ENCODE measurements at places on chromosomes 16 and 17. TPM values are rescaled to one million over a fixed set of nuclear protein-coding genes. Genes with fewer than 3 reads are reported as not detected.

GRCh38 chr16:54582631-54583250 is 296.2 kb upstream of the IRX3 start:
- DNase-seq = no peak

DNA sequence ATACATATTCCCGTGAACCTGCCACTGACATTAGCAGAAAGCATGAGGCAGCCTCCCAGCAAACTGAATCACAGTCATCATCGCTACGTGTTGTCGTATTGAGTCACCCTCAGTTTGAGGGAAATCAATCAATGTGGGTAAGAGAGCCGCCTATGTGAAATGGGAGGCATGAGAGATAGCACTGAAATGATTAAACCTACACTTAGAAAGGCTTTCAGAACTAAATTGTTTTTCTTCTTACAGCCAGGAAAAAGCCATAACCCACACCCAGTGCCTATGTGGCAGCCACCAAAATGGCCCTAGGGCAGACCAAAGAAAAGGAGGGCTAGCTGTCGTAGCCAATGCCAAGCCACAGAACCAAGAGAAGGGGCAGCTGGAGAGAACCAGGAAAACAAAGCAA is 90.5 kb downstream of the ADAMTS18 start:
- DNase-seq = no peak

KCNJ18 gene
- not detected for total RNA-seq

DNA sequence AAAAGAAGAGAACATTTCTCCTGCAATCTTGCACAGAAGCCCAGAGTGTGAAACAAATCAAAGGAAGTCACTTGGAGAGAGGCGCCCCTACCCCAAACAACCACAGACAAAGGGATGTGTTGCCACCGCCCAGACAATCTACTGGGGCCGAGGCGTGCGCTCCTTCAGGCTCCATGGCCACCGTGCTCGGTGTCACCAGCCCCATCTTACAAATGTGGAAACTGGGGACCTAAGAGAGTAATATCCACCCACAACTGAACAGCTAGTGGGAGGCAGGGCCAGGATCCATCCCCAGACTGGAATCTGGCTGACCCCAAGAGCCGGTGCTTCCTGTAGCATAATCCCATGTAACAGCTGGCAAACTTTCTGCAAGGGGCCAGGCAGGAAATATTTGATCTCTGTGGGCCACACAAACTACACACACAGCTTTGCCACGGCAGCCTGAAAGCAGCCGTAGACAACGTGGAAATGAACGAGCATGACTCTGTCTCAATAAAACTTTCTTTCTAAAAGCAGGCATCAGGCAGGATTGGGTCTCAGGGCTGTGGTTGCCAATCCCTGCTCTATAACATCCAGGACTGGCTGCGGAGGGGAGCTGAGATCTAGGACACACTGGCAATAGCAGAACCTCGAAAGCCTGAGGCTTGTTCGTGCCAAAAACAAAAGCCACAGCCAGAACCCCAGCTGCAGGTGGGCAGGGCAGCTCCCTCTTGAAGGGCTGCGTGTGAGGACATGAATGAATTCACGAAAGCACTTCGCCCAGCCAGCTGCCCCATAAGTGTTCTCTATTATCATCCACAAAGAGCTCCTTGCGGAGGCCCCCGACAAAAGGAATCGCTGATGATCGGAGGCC is 26.6 kb upstream of the GINS2 start:
- no peak for DNase-seq

DNA sequence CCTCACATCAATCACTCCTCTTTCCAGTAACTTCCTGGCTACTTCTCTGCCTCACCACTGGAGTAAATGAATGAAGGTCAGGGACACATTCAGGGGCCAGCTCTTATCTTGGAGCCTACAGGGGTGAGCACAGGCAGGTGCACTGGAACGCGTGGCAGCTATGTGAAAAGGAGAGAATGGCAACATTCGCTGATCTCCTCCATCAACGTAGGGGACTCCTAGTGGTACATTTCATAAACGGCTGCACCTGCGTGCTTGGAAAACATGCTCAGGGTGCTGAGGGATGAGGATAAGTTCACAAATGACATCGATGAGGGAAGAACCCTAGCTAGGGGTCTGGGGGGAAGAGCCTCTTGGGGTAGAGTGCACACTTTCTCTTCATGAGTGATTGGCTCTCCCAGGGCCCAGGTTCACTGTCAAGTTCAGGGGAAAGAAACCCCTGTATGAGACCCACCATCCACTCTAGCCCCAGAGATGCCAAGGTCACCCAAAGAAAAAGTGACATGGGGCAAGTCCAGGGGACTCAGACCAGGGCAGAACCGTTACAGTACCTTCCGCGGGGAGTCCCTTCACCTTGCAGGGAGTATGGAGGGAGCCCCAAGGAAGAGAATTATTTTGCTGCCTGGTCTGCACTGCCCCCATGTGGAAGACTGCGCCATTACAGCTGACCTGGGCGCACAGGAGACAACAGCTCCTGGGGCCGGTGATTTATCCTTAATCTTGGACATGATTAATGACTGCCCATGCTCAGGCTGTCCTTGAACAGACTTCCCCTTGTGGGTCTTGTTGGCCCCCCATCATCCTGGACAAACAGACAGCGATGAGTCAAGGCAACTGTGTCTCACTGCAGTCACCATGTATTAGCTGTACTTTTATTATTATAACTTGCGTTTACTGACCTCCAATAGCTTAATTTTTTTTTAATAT is 30.1 kb downstream of the VAC14 start:
- peak; percentile 78 for DNase-seq

CDH13 gene
- not detected for total RNA-seq

ATP6V0C gene
- total RNA-seq = 127 TPM

- no peak for DNase-seq
Observed at GRCh38 chr17:3890082-3890877, 2.6 kb downstream of the CAMKK1 start.

C16orf96 gene
- total RNA-seq = 0.19 TPM

TBC1D3G gene
- not detected for total RNA-seq

- no peak for DNase-seq
Observed at GRCh38 chr17:49904893-49905292, 57.0 kb upstream of the TAC4 start.

GRCh38 chr16:2785101-2785991 is 2.0 kb downstream of the PRSS33 start:
- no peak for DNase-seq

PIK3R6 gene
- 4.3 TPM for total RNA-seq

GRCh38 chr16:5490499-5490898 is 392.9 kb upstream of the EEF2KMT start:
- peak; percentile 40 for DNase-seq

GRCh38 chr16:80704751-80705505 is 99.5 kb downstream of the CDYL2 start:
- DNase-seq = no peak

- DNase-seq = no peak
Observed at GRCh38 chr16:67233596-67233995, 6.7 kb downstream of the TMEM208 start.

All from activated naive CD4-positive, alpha-beta T cell treated with anti-CD3 and anti-CD28 coated beads, Interleukin-2, amount 50 U/mL, for 72 hours (primary cell).